ENCODE measurements at places on chromosomes 3 and 15. TPM values are rescaled to one million over a fixed set of nuclear protein-coding genes. Genes with fewer than 3 reads are reported as not detected.

Gene TERC
- 19.2 TPM for total RNA-seq

Gene ULK4
- 9.5 TPM for total RNA-seq

Gene IMPG2
- total RNA-seq, result 0.12 TPM

Gene MESP2
- total RNA-seq, result not detected

Gene ARGFX
- total RNA-seq, result not detected

Gene ZDHHC23
- 6.6 TPM for total RNA-seq

Gene PLXND1
- 7.2 TPM for total RNA-seq

Data from activated CD4-positive, alpha-beta memory T cell treated with anti-CD3 and anti-CD28 coated beads for 36 hours (primary cell).